Anterior cingulate cortex (tissue), 58 donors: ENCODE measurements at places on chromosomes 5 and 9.

- DNase-seq, result no peak
Observed at GRCh38 chr5:157912621-157913325, 53.8 kb upstream of the CLINT1 start.

DNA sequence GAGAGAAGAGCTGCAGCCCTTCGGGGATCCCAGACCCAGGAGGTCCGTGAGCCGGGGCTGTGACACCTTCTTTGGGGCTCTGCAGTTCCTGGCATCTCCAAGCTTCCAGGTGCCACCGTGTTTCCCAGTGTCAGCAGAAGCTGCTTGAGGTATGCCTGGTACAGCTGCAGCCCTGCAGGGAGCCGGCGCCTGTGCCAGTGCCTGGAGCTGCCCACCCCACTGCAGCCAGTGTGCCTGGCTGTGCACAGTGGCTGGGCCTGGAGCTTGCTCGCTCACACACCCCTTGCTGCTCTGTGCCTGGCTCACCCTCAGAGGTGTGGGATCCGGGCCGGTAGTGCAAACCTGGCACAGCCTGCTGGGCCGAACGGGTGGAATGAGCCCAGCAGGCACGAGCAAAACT is 65.5 kb downstream of the NACC2 start:
- DNase-seq, result no peak

GRCh38 chr9:110405858-110406443 is 68.3 kb upstream of the TXNDC8 start:
- DNase-seq, result no peak

DNA sequence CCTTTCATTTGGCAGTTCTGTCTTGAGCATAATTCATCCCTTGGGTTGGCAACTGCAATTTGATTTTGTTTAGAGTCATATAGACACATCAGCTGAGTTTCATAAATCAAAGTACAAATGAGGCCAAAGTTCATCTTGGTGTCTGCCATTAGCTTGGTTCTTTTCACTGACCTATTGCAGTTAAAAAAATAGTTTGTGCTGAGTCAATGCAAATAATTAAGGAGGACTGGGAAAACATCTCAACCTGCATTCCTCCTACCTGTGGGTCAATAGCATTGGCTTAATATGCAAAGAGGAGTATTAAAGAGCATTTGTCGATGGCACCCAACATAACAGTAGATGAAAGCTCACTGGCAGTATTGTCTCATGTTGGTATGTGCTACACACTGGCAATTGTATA is 1.6 kb downstream of the PKD2L2 start:
- no peak for DNase-seq

GRCh38 chr5:92704590-92704989 is 876.4 kb downstream of the NR2F1-AS1 start:
- no peak for DNase-seq

GRCh38 chr9:11338130-11338529 is 725.3 kb upstream of the PTPRD start:
- DNase-seq, result no peak

GRCh38 chr9:80952363-80952922 is 736.9 kb downstream of the TLE1 start:
- DNase-seq, result no peak

DNA sequence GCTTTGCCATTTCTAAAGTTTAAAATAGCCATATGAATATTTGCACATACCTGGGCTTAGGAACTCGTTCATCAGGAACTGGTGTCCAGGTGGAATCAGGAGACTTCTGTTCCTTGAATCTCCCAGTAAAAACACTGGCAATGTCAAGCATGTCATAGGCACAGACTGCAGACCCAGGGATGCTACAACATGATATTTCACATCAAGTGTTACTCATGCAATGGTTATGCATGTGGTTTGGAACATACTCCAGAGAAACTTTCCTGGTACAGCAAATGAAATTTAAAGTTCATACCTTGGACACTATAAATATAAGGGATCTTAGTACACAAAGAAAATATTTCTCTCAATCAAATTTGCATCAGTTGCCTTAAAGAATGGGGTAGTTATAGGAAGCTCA is 92.2 kb downstream of the SEMA6A start:
- no peak for DNase-seq

DNA sequence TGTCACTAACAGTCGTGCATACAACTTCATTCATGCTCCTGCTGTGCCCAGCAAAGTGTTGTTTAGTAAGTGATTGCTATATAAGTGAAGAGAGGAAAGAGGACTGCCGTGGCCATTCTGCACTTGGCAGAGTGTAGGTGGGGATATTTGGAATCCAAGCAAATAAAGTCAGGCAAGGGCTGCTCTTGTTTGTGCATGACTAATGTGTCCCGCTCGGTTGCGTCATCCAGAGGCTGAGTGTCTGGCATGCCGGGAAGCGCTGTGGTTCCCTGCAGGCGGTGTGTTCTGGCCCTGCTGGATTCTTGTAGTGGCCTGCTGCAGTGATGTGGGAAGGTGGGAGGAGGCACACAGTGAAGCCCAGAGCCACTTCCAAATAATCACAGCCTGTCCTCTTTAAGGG is 136.9 kb upstream of the ANKH start:
- no peak for DNase-seq

- DNase-seq, result no peak
Observed at GRCh38 chr9:89748021-89748670, 143.3 kb downstream of the GADD45G start.

DNA sequence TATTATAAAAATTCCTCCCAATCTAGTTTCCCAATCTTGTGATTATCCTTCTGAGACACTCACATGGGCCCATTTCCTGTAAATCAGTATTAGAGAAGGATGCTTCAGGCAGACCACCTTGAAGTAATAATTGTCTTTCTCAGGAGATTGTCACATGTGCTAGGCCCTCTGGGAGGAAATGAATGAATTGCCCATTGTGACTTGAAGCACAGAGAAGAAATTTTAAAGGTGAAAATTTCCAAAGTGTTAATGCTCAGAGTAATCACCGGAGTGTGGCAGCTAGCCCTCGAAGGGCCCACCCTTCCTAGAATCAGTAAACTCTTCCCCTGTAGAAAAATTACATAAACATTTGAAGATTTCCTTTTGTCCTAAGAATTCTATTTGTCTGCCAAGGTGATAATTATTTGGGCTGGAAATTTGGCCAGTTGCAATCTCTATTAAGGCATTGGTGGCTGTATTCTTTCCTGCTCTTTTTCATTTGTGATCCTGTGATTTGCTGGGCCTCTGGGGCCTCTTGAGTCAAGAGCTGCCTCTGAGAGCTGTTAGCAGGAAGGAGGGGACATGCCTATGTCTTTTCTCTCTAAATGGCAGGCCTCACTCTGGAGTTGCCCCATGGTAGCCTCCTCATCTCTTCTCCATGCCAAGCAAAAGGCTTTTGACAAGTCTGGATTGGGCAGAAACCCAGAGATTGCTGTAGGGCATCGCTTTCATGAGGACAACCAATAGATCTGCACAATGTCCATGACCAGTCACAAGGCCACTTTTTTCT is 371.5 kb upstream of the ACTBL2 start:
- no peak for DNase-seq

GRCh38 chr5:126410623-126411022 is 12.6 kb upstream of the GRAMD2B start:
- no peak for DNase-seq

DNA sequence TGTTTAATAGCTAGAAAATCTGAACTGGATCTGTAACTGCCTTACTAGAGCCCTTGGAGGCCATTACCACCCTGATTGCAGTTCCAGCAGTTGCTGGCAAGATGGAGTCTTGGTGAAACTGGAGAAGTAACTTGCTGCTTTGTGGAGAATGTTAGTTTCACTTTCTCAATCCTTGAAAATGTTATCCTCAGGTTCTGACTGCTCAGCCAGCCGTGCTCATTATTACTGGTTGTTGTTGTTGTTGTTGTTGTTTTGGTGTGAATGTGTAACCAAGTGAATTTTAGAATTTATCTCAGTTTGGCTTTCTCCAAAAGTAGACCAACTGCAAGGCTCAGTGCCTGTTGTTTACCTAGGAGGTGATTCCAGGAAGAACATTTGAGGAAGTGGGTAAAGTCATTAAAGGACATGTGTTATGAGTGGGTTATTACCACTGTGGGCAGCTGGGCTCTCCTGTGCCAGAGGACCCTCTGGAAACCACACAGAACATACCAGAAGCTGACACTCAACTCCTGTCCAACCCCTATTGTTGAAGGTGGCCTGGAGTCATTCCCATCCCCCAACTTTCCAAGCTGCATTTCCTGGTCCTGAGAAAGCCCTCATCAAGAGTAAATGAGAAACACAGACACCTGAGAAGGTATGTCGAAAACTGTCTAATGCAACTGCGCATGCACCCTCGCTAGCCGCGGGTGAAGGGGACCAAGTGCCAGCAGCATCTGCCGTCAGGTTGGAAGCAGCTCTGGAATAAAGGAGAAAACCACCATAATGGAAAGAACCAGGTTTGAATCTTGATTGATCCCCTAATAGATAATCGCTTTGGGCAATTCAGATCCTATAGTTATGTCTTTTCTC is 111.6 kb downstream of the CMYA5 start:
- DNase-seq, result no peak

DNA sequence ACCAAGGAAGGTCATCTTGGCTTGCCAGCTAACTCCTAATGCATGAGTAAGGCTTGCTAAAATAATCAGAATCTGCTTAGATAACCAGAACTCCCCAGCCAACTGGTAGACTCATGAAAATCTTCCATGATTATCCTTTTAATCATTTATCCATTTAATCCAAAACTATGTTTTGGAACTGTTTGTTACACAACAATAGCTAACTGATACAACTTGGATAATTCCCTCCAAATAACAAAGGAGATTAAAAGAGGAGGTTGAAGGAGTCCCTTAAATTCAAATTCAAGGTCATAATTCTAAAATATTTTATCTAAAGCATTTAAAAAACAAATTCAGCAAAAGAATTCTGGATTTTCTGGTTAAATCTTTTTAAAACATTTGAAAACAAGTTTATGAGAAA is 222.1 kb downstream of the DEPDC1B start:
- DNase-seq, result no peak

- DNase-seq, result no peak
Observed at GRCh38 chr9:21817176-21817575, 14.7 kb downstream of the MTAP start.

- DNase-seq, result no peak
Observed at GRCh38 chr9:113274474-113275156, 757 bp downstream of the CDC26 start.

GRCh38 chr5:137791387-137791786 is 37.2 kb upstream of the HNRNPA0 start:
- no peak for DNase-seq

- no peak for DNase-seq
Observed at GRCh38 chr9:90987566-90987965, 185.9 kb downstream of the SYK start.

- no peak for DNase-seq
Observed at GRCh38 chr5:143605403-143606005, 202.0 kb upstream of the NR3C1 start.

DNA sequence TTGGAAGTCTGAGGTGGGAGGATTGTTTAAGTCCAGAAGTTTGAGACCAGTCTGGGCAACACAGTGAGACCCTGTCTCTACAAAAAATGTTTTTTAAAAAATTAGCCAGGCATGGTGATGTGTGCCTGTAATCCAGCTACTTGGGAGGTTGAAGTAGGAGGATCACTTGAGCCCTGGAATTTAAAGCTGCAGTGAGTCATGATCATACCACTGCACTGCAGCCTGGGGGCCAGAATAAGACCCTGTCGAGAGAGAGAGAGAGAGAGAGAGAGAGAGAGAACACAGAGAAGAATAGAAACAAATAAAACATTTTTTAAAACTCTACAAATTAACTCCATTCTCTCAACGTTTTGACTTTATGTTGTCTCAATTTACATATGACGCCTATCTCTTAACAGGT is 111.8 kb downstream of the BARX1 start:
- DNase-seq, result no peak

DNA sequence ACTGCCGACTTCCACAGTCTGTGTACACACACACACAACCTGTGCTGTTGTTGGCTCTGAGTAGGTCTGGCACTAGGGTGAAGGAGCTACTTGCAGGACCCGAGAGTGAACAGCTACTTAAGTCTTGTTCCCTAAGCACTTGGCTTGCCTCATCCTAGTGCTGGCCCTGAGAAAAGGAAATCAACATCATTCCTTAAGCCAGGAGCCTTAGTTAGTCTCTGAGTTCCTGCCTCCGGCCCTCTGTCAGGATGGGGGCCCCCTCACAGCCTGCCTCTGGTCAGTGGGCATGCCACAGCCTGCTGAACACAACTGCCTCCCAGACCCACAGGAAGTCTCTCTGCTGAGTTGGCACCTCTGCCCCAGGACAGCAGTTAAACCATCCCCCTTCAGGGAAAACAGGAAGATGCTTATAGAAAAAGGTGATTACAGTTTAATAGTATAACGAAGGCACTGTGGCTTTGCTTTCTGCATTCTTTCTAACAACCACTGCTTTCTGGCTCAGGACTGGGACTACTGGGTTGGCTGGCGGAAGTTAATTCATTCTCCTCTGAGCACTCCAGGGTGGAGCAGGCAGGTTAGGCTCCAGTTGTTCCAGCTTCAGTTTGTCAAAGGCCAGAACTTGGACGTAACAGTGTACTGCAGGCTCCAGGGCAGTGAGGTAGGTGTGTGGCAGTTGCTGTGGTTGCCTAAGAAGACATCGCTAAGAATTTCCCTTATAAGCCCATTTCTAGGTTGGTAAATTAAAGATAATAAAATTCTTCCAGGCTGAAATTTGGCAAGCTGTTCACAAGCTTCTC is 2.8 kb downstream of the MAMDC2 start:
- no peak for DNase-seq

DNA sequence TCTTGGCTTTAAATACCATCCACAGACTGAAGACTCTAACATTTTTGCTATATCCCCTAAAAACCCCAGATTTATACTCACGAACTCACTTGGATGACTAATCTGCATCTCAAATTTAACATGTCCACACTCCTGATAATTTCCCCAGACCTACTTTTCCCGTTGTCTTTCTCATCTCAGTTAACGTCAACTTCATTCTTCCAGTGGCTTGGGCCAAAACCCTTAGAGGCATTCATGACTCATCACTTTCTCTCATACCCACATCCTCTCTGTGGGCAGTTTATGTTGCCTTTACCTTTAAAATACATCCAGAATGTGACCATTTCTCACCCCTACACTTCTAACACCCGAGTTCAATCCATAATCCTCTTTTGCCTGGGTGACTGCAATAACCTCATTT is 96.7 kb downstream of the EDIL3 start:
- no peak for DNase-seq

GRCh38 chr9:130345897-130346385 is 80.4 kb downstream of the HMCN2 start:
- no peak for DNase-seq

- DNase-seq, result no peak
Observed at GRCh38 chr9:122767817-122768216, 20.9 kb upstream of the OR5C1 start.

GRCh38 chr5:148808864-148809642 is 17.4 kb upstream of the ADRB2 start:
- no peak for DNase-seq

- DNase-seq, result no peak
Observed at GRCh38 chr5:5813441-5813840, 391.0 kb downstream of the ICE1 start.

GRCh38 chr9:5712651-5713390 is 83.9 kb downstream of the RIC1 start:
- DNase-seq, result no peak

- DNase-seq, result no peak
Observed at GRCh38 chr5:157820593-157821252, 38.2 kb downstream of the CLINT1 start.

GRCh38 chr9:89426384-89426961 is 71.4 kb downstream of the SEMA4D start:
- DNase-seq, result no peak
